ENCODE measurements at places on chromosomes 16 and 17. TPM values are rescaled to one million over a fixed set of nuclear protein-coding genes. Genes with fewer than 3 reads are reported as not detected.

The FTSJ3 gene
- 35.9 TPM for total RNA-seq

The TBC1D3E gene
- total RNA-seq = not detected

The HS3ST2 gene
- total RNA-seq = 0.17 TPM

The LAT gene
- total RNA-seq = 1.6 TPM

The VTN gene
- total RNA-seq = 38.1 TPM

The IRX5 gene
- 0.47 TPM for total RNA-seq

The KIF19 gene
- 0.30 TPM for total RNA-seq

The CACNA1G gene
- 0.25 TPM for total RNA-seq

The HSPB9 gene
- 0.12 TPM for total RNA-seq

The ARL5C gene
- total RNA-seq = not detected

The CTRB1 gene
- total RNA-seq = not detected

The RFWD3 gene
- total RNA-seq = 4.6 TPM

The STH gene
- total RNA-seq = not detected

The HSD17B2 gene
- not detected for total RNA-seq

The SLC16A6 gene
- not detected for total RNA-seq

The RHOT1 gene
- total RNA-seq = 77.3 TPM

The KRT16 gene
- total RNA-seq = not detected

The BAIAP3 gene
- 5.2 TPM for total RNA-seq

The TAF15 gene
- total RNA-seq = 110 TPM

The CHST4 gene
- total RNA-seq = not detected

All from left ventricle myocardium superior (tissue), 1 donor.